CD4-positive, alpha-beta T cell treated with Interferon alpha-2 for 1 hour (primary cell): ENCODE measurements at places on chromosomes 3 and 15.
A peak's percentile ranks its signal among the peaks of the same experiment; 100 is the strongest.

DNA sequence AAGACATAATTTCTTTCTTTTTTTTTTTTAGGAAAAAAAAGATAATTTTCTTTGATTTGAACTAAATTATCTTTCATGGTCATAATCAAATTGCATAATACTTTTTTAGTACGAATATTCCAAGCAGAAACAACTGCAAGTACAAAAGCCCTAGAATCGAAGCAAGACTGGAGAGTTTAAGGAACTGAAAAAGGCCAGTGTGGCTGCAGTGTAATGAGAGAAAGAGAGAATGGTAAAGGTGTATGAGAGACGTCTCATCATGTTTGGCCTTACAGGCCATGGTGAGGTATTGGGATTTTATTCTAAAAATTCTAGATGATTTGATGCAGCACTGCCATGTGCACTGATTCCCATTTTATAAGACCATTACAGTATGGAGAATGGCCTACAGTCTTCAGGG lies 180.9 kb downstream of the SUCNR1 start:
- DNase-seq, result no peak

DNA sequence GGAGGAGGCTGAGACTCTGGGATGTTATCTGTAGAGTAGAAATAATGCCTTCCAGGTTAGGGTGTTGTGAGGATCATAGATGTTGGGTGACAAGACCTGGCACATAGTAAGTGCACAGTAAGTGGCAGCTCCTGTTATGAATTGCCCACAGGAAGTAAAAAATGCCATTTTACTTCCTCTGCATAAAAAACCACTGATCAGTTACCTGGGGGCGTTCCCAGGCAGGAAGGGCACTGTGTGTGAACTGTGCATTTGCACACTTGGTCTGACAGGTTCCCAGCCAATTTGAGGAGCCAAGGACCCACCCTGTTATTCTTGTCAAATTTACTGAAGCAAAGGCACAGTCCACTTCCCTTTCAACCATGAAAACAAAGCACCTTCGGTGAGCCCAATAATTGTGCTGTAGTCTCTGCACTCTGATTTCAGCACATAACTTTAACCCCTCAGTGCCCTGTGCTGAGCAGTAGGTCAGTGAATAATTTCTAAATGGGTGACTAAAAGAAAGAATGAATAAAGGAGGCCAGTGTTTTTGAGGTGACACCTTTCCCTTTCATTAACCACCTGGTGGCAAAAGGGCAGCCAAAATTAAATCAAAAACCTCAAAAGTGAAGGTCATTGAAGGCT lies 85.8 kb upstream of the ARHGEF3 start:
- DNase-seq, result peak; percentile 53

DNA sequence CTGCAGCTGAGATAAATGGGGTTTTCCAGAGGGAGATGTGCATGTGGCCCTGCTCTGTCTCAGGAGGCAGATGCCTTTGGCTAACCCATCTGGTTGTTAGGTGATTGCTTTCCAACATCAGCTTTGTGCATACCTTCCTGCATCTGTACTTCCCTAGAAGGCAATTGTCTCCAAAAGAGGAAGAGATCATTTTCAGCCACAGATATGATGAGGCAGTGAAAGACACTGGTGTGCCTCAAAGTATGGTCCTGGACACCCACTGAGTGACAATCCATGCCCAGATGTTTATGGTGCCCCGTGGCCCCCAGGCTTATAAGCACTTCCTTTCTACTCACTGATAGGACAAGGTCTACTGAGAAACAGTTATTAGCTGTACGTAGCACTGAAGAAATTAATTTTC lies 117.5 kb upstream of the NR2F2 start:
- no peak for DNase-seq

GRCh38 chr15:35858707-35859106 lies 312.7 kb upstream of the DPH6 start:
- DNase-seq, result no peak

- peak; percentile 14 for DNase-seq
These were observed 25.6 kb upstream of the CFAP161 start for GRCh38 chr15:81108427-81108826.

DNA sequence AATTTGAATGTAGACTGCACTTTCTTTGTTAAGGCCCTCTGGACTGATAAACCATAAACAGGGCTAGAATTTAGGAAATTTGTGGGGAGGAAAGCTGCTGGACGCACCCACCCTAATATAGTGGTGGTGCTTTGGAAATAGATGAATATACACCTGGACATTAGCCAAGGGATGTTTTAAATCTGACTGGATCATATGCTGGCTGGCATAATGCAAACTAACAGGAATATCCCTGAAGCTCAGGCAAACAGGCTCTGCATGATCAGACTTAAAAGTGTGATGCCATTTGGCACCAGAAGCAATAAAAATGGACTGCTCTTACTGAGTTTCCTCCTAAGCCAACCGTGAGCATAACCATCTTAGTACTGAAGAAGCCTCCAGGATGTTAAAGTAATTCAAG lies 465.8 kb upstream of the ROBO1 start:
- DNase-seq, result no peak

GRCh38 chr3:187807086-187807862 lies 62.0 kb upstream of the BCL6 start:
- no peak for DNase-seq

- DNase-seq, result no peak
These were observed 456.6 kb upstream of the CCDC54 start for GRCh38 chr3:106920609-106921008.

DNA sequence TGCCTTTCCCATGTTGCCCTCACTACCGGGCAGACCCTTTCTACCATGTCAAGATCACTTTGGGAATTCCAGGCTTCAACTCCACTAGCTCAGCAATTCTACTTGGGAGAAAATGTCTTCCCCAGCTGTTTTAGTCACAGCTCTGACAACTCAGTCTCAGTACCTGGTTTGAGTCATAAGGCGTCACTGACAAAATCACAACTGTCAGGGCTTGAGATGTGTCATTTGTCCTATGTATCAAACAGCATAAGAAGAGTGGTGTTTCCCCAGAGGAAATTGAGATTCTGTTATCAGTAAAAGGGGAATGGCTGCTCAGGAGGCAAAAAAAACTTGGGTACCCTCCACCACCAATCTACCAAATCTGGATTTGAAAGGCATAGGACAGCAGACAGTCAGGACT lies 594.9 kb upstream of the SUCLG2 start:
- no peak for DNase-seq

DNA sequence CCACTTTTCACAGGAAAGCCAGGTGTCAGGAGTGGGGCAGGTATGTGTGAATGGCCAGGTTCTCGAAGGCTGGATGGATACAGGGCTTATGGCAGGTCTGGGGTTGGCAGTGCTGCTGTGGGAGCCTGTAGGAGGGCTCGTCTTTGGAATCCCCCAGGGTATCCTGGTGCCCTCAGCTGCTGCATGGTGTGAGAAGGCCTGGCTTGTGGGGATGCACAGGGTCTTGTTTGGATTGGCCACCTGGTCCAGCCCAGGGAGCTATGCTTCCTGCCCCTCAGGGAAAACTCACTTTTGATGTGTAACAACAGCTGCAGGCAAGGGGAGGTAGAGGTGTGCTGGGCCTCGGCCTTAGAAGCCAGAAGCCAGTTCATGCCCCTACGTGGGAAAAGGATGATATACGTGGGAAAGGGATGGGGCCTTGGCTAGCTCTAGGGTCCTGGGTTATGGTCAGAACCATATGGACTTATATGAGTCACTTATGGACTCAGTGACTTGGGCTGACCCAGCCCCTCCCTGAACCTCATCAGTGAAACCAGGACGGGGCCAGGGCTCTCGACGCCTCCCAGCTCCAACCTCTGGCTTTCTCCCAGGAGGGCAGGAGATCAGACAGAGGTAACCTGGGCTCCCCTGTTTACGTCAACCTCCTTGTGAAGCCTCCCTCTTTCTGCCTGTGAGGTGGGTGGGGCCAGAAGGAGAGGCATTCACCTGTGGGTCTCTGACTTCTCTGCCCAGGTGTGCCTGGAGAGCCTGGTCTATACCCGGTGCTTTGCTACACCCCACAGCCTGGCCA lies 37.8 kb upstream of the CSPG4 start:
- no peak for DNase-seq

- DNase-seq, result peak; percentile 72
These were observed 68.9 kb downstream of the SMAD3 start for GRCh38 chr15:67134067-67134838.

DNA sequence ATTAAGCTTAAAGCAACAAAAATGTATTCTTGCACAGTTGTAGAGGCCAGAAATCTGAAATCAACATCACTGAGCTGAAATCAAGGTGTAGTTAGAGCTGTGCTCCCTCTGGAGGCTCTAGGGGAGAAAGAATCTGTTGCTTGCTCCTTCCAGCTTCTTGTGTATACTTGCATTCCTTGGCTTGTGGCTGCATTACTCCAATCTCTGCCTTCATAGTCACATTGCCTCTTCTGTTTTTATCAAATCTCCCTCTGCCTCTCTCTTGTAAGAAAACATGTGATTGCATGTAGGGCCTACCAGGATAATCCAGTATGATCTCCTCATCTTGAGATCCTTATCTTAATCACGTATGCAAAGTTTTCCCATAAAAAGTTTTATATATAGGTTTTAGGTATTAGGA lies 487.9 kb upstream of the SGO1 start:
- DNase-seq, result no peak

DNA sequence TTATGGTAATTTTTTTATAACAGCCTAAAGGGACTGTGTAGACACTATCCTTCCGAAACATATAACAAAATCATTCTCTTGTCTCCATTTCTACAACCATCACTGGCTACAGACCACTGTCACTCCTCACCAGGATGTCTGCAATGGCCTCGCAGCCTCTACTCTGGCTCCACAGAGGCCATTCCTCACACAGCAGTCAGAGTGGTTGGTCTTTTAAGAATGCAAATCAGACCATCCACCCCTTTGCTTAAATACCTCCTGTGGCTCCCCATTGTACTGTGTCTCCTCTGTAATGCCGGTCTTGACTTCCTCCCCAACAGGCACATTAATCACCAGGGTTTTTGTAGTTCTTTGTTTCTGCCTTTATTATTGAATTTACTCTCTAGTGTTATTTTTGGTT lies 344.8 kb downstream of the ERC2 start:
- DNase-seq, result no peak
